ENCODE measurements at places on chromosomes 13 and 19.

DNA sequence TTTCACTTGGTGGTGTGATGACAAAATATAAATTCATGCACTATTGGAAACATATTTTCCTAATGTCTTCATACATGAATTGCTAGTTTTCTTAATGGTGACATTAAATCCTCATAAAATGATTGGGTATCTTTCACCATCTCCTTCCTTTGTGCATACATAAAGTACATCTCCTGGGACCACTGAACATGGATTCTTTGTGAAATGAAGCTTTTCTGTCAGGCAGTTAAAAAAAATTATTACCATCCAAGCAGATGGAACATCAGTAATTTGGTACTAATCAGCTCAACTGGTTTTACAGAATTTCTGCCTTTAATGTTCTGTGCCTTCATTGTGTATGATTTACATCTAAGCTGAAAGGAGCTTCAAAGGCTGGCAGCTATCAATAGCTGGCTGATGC, 891.7 kb upstream of the SLC10A2 start:
- no peak for DNase-seq

GRCh38 chr13:36026531-36026930, 104.7 kb downstream of the DCLK1 start:
- no peak for DNase-seq

GRCh38 chr13:77415253-77416071, 88.6 kb upstream of the MYCBP2 start:
- DNase-seq: no peak

DNA sequence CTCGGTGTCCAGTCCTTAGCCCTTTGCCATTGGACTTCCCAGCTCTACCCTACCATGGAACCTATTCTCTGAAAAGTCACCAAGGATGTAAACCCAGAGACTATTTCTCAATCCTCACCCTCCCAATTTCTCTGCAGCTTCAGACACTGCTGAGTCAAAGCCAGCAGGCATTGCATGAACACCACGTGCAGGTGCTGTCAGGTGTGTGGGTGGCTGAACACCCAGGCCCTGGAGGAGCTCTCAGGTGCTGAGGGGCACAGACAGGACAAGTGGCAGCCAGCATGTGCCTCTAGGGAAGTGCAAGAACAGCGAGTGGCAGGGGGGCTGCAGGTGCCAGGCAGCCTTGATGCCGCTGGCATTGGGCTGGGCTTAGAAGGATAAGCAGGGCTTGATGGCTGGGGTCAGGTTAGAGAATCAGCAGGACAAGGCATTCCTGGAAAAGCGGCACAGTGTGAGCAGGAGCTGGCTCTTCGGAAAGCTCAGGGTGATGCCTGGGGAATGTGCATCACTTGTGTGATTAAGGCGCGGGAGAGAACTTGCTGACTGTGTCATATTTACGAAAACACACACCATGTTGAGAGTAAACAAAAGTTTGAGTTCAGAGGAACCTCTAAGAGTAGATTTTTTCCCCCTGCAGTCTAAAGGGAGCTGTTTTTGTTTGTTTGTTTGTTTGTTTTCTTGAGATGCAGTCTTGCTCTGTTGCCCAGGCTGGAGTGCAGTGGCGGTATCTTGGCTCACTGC, 83.8 kb downstream of the LNX2 start:
- DNase-seq: no peak

DNA sequence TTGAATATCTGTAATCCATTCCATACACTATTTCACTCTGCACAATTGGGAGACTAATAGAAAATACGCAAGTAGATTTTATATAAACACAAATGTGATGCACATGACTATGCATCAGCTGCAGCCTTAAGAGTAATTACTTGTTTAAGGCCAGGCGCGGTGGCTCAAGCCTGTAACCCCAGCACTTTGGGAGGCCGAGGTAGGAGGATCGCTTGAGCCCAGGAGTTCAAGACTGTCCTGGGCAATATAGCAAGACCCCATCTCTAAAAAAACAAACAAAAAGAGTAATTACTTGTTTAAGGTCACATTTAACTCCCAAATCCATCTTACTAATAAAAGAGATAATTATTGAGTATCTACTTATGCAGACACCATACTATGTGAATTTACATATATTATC, 18.0 kb downstream of the IPO5 start:
- no peak for DNase-seq

DNA sequence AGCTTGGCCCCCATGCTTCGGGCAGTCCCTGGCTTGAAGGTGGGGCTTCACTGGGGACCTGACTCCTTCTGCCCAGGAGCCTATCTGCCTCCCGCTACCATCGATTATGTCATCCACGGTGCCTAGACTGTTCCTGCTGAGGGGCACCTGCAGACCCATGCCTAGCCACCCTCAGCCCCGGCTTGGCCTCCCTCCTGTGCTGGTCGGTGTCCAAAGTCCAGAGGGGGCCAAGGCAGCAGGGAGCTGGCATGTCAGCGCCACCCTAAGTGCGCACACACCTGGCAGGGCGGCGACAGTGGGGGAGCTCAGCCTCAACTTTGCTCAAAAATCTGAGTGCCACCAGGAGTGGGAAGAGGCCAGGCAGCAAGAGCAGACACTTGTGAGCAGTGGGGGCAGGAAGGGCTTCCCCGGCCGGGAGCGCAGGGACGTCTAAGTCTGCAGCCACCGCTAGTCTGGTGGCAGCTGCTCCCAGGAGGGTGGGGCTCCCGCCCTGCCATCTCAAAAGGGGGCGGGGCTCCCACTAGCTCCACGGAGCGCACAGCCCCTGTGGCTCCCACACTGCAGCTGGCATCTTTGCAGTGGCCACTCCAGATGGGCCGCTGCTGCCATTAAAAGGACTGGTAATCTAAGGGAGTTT, 13.5 kb upstream of the URAD start:
- no peak for DNase-seq

All from left colon (tissue), 2 donors.